ENCODE measurements at places on chromosomes 7 and 10.

DNA sequence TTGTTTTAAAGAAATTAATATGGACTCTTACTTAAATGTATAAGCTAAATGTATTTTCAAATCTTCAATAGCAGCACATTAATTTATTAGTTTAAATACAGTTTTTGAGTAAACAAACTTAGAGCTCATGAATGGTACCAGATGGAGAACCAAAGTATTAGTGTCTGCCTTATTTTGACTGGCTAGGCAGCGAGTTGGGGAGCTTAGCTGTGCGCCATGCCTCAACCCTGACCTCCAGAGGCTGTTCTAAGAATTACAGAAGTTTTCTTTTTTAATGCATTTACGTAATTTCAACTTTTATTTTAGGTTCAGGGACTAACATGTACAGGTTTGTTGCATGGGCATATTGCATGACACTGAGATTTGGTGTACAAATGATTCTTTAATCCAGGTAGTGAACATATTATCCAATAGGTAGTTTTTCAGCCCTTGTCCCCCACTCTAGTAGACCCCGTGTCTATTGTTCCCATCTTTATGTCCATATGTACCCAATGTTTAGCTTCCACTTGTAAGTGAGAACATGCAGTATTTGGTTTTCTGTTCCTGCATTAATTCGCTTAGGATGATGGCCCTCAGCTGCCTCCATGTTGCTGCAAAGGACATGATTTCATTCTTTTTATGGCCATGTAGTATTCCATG, 166.8 kb downstream of the IQUB start:
- peak; percentile 9 for DNase-seq

DNA sequence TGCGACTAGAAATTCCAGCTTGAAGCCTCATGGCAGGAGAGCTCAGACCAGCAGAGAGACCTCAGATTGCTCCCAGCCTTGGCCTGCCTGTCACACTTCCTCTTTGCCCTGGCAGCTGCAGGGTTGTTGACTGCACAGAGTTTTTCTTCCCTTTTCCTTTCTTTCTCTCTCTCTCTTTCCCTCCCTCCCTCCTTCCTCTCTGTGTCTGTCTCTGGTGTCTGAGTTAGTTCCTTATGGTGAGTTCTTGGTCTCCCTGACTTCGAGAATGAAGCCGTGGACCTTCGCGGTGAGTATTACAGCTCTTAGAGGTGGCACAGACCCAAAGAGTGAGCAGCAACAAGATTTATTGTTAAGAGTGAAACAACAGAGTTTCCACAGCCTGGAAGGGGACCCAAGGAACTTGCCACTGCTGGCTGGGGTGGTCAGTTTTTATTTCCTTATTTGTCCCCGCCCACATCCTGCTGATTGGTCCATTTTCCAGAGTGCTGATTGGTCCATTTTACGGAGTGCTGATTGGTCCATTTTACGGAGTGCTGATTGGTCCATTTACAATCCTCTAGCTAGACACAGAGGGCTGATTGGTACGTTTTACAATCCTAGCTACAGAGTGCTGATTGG, 266.3 kb downstream of the RPS24 start:
- DNase-seq, result no peak

DNA sequence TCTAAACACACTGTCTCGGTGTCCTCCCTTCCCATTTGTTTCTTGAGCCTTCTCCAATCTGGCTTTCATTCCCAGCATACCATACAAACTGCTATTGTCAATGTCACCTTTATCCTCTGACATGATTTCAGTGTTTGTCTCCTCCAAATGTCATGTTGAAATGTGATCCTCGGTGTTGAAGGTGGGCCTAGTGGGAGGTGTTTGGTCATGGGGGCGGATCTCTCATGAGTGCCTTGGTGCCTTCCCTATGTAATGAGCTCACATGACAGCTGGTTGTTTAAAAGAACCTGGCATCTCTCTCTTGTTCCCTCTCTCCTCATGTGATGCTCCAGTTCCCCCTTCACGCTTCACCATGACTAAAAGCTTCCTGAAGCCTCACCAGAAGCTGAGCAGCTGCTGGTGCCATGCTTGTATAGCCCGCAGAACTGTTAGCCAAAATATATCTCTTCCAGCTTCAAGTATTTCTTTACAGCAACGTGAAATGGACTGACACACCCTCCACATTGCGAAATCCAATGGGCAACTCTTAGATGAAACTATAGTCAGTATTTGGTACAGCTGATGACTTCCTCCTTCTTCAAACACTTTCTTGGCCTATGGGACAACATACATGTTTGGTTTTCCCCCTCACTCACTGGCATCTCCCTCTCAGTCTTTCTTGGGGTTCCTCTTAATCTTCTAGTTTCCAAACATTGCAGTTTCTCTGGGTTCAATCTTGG, 27.8 kb downstream of the RNLS start:
- DNase-seq, result no peak

DNA sequence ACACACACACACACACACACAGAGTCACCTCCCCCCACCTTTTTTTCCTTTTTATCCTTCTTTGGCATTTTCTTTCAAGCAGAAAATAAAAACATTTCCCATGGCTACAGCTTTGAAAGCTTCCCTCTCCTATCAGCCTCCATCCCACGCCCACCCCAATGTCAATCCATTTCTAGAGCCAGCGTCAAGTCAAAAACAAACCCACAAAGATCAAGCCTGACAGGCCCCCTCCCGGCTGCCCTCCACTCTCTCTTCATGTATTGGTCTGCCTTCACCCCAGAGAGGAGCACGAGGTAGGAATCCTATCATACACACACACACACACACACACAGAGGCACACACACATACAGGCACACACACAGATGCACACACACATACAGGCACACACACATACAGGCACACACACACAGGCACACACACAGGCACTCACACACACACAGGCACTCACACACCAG, 8.0 kb upstream of the TNRC18 start:
- no peak for DNase-seq

- DNase-seq, result no peak
These were observed 324.9 kb upstream of the MTPN start for GRCh38 chr7:136302049-136302448.

DNA sequence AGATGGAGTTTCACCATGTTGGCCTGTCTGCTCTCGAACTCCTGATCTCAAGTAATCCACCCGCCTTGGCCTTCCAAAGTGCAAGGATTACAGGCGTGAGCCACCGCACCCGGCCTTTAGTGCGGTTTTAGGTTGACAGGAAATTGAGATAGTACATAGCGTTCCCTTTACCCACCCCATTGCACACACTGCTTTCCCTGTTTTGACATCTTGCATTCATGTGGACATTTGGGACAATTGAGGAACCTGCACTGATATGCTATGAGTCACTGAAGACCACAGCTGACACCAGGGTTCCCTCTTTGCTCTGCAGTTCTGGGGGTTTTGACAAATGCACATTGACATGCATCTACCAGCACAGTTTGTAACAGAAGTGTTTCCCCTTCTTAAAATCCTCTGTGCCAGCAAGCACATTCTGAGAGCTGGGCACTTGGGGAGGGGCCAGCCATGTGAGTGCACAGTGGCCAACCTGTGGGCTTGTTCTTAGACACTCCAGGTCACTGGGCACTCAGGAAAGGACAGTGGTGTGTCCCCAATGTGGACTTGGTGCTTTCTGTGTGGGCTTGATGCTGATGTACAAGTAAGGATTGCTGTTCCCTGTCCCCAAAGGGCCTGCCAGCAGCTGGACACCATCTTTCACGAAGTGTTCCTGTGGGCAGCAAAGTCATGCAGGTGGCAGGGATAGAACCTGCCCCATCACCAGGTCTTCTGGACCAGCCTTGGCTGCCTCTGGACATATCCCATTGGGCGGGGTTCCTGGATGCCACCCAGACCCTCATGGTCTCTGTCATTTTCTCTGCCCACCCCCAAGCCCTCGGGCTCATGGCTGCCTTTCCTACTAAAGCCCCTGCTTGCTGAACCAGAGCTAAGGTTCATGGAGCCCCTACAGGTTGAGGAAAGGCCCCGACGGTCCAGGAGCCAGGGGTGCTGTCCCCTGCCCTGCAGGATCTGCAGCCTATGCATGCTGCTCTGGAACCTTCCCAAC, 579.8 kb downstream of the GLRX3 start:
- no peak for DNase-seq

DNA sequence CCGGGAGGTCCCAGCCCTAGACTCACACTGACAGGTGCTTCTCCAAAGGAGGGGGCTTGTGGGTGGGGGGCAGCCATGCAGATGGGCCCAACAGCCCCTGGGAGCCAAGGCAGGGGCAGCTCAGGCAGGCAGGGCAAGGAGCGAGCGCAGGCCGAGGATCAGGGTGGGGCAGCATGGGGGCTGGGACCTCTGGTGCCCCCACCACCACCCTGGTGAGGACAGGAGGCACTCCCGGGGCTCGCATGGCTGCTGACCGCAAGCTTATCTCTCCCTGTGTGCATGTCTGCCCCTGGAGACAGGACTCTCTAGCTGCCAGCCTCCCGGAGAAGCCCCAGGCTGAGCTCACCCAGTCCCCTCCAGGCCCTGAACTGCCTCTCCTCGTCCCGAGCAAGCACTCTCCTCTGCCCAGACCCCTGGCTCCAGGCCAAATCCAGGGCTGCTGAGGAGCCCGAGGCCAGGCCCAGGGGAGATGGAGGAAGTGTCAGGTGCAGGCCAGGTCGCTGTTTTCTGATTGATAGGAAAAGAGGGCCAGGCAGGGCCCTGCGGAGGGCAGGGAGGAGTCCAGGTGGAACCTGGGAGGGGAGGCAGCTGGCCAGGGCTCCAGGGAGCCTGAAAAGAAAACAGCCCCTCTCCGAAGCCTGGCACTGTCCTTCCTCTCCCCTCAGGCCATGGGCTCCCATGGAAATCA, 39.0 kb downstream of the PDGFA start:
- no peak for DNase-seq

- DNase-seq, result peak; percentile 48
These were observed 483.9 kb upstream of the AUTS2 start for GRCh38 chr7:69114374-69114773.

- no peak for DNase-seq
These were observed 468.5 kb downstream of the PARD3 start for GRCh38 chr10:34346516-34347100.

GRCh38 chr7:31872545-31873370, 185.7 kb downstream of the PPP1R17 start:
- DNase-seq, result no peak

DNA sequence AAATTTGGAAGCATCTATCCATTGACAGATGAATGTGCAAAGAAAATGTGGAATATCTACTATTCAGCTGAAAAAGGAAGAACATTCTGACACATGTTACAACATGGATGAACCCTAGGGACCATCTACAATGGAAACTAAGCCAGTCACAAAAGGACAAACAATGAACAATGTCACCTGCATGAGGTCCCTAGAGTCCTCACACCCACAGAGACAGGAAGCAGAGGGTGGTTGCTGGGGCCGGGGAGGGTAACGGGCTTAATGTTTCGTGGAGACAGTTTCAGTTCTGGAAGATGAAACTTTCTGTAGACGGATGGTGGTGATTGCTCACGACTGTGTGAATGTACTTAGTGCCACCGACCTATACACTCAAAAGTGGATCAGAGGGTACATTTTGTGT, 282.9 kb downstream of the ADARB2 start:
- DNase-seq, result no peak

- no peak for DNase-seq
These were observed 122.1 kb downstream of the GRID1 start for GRCh38 chr10:86244297-86245014.

DNA sequence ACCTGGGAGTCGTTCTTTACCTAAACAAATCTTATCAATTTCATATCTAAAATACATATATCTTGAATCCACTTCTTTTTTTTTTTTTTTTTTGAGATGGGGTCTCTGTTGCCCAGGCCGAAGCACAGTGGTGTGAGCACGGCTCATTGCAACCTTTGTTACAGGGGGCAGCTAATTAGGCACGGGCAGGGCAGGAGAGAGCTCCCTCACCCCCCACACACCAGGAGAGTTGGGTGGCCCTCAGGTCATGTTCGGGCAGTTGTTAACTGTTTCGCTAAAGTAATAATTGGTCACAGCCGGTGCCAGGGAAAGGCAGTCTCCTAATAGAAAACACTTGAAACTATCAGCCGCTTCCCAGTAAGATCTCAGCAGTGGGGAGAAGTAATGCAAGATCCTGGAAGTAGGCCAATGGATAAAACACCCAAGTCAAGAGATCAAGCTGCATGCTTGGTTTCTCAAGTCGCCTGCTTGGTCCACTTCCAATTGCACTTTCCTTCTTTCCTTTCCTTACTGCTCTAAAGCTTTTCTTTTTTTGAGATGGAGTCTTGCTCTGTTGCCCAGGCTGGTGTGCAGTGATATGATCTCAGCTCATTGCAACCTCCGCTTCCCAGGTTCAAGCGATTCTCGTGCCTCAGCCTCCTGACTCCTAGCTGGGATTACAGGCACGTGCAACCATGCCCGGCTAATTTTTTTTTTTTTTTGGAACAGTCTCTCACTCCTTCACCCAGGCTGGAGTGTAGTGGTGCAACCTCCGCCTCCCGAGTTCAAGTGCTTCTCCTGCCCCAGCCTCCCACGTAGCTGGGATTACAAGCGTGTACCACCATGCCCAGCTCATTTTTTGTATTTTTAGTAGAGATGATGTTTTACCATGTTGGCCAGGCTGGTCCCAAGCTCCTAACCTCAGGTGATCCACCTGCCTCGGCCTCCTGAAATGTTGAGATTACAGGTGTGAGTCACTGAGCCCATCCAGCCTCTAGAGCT, 21.3 kb upstream of the EFCAB10 start:
- DNase-seq, result peak; percentile 28

- DNase-seq, result no peak
These were observed 44.8 kb upstream of the BAMBI start for GRCh38 chr10:28632584-28632945.
